Vein endothelial cell (primary cell): ENCODE measurements at places on chromosomes 4 and X. TPM values are rescaled to one million over a fixed set of nuclear protein-coding genes. Genes with fewer than 3 reads are reported as not detected.

Gene MAGEB4
- not detected in 2 replicates for total RNA-seq

Gene HSD17B13
- under 0.01 TPM in 1 of 2 replicates, not detected in the other for total RNA-seq

Gene ARHGEF38
- total RNA-seq: not detected in 2 replicates

Gene NHSL2
- total RNA-seq: 54.9 and 57.5 TPM in 2 replicates

Gene GLRB
- 2.0 and 4.2 TPM in 2 replicates for total RNA-seq

Gene CDS1
- 0.10 TPM in 1 of 2 replicates, not detected in the other for total RNA-seq

Gene ADAM29
- total RNA-seq: not detected in 2 replicates

Gene VCX3A
- total RNA-seq: not detected in 2 replicates

Gene MAGEA1
- total RNA-seq: not detected in 2 replicates

Gene POU3F4
- not detected in 2 replicates for total RNA-seq

Gene HELT
- total RNA-seq: not detected in 2 replicates

Gene CXorf65
- total RNA-seq: not detected in 2 replicates

Gene CABS1
- not detected in 2 replicates for total RNA-seq

Gene DRP2
- 0.33 and 0.48 TPM in 2 replicates for total RNA-seq

Gene CLDN22
- 0.10 TPM in 1 of 2 replicates, not detected in the other for total RNA-seq

Gene FAM236C
- not detected in 2 replicates for total RNA-seq

Gene ZAR1
- total RNA-seq: 0.19 TPM in 1 of 2 replicates, not detected in the other

Gene LANCL3
- total RNA-seq: 0.98 and 1.7 TPM in 2 replicates

Gene FOXR2
- total RNA-seq: not detected in 2 replicates

Gene GAB1
- total RNA-seq: 39.2 and 57.4 TPM in 2 replicates

Gene MAMLD1
- 1.1 and 2.0 TPM in 2 replicates for total RNA-seq

Gene HSFX4
- total RNA-seq: not detected in 2 replicates
